HFFc6 (cell line): ENCODE measurements at places on chromosomes 5 and 9.

- DNase-seq, result no peak
These were observed 103.3 kb downstream of the FBXL17 start for GRCh38 chr5:108278285-108279240.

- DNase-seq, result no peak
These were observed 7.3 kb downstream of the PPP3R2 start for GRCh38 chr9:101587332-101588043.

GRCh38 chr5:159286420-159287035 lies 23.4 kb downstream of the UBLCP1 start:
- peak; percentile 20 for DNase-seq

GRCh38 chr5:158465086-158465972 lies 606.4 kb upstream of the CLINT1 start:
- DNase-seq, result no peak

DNA sequence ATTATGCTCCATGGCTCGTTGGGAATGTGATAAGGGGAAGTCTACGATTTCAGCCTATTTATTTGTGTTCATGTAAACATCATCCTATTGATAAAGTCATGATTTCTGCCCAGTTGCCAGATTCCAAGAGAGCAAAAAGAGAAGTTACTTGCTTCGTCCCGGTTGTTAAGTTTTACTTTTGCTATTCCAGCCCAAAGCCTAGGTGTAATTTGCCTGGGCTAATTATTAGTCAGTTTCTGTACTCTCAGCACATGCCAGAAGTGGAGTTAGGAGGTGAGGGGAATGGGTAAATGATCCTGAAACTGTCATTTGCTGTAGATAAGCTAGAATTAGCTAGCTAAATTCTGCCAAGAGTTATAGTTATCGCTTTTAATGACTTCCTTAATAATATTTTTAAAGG lies 4.5 kb upstream of the ANKH start:
- no peak for DNase-seq

DNA sequence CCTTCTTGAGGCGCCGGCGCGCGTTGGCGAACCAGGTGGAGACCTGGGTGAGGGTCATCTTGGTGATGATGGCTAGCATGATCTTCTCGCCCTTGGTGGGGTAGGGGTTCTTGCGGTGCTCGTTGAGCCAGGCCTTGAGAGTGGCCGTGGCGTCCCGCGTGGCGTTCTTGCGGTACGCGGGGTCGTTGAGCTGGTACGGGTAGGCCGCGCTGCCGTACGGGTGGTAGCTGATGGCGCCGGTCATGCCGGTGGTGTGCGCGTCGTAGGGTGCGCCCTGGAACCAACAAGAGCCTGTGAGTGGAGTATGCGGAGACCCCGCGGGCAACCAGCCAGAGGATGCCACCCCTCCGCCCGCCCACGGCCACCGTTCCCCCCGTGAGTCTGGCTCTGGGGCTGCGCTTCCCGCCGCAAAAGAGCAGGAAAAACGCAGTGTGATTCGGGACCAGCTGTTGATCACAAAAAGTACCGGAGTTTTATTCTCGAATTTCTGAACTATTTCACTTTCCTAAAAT lies 1.9 kb downstream of the IRX2 start:
- no peak for DNase-seq

DNA sequence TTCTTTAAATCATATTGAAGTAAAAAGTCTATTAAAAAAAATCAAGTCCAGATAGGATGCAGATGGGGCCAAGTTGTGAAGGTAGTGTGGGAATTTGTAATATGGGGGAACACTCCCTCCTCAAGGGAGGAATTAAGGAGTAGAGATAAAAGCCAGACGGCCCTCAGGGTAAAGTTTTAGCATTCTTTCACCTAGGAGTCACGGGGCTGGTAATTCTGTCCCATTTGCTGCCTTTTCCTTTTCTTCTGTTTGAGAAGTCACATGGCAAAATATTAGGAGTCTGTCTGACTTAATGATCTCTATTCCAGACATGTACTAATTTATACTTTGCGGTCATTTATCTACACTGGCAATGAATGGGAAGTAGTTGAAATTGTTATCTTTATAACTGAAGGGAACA lies 61.9 kb downstream of the SNX24 start:
- peak; percentile 56 for DNase-seq

GRCh38 chr5:168002116-168002515 lies 289.3 kb upstream of the WWC1 start:
- no peak for DNase-seq

- DNase-seq, result no peak
These were observed 108.8 kb downstream of the PDE8B start for GRCh38 chr5:77319117-77319804.

DNA sequence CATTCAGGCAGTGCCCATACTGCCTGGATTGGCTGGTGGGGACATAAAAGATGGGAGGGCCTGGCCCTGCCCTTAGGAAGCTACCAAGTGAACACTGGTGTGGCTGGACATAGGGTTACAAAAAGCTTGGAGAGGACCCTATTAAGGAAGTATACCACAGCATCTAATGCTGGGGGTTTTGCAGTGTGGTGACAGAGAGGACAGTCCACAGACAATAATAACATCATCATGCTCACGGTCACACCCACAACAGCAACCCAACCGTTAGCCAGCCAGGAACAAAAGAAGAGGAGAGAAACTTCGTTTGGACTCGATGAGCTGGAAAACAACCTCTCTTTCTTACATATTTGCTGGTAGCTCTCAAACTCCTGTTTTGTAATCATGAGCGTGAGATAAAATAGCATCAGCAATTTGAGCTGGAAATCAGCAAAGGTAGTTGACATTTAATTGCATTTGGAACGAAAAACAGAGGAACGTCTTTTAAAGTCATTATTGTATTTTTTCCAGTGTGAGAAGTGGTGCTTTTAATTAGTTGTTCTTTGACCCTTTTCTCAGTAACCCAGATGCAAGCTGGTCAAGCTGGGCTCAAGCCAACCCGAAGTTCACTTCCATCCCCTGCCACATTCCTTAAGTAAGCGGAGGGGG lies 73.4 kb downstream of the NSG2 start:
- DNase-seq, result no peak

GRCh38 chr5:141889282-141889871 lies 11.2 kb upstream of the PCDH1 start:
- no peak for DNase-seq

GRCh38 chr9:129221233-129221632 lies 43.2 kb upstream of the IER5L start:
- no peak for DNase-seq

GRCh38 chr9:89435071-89435823 lies 62.7 kb downstream of the SEMA4D start:
- no peak for DNase-seq

DNA sequence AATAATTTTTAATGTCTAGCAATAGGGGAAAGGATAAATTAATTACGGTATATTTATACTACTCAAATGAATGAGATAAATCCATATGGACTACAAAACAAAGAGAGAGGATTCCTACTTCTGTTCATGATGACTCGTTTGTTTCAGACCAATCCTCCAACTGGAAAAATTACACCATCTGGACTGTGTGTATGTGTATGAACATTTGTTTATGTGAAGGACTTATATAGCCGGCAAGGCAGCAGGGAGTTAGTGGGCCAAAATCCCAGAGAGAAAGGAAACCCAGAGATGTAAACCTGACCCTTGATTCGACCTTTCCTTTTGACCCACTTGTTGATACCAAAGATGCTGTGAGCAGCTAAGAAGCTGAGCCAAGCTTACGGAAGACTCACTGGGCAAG lies 20.1 kb downstream of the PDE6A start:
- DNase-seq, result no peak

GRCh38 chr9:104866191-104866590 lies 61.8 kb downstream of the ABCA1 start:
- DNase-seq, result peak; percentile 23

- no peak for DNase-seq
These were observed 127.3 kb upstream of the NR4A3 start for GRCh38 chr9:99694393-99694792.

- DNase-seq, result no peak
These were observed 93.3 kb downstream of the SLF1 start for GRCh38 chr5:94711785-94712184.

- DNase-seq, result peak; percentile 6
These were observed 585.7 kb downstream of the ACTL7B start for GRCh38 chr9:108270051-108270450.

- DNase-seq, result no peak
These were observed 125.9 kb downstream of the KCNIP1 start for GRCh38 chr5:170629566-170630175.

GRCh38 chr5:129384193-129384592 lies 75.9 kb upstream of the ADAMTS19 start:
- no peak for DNase-seq

DNA sequence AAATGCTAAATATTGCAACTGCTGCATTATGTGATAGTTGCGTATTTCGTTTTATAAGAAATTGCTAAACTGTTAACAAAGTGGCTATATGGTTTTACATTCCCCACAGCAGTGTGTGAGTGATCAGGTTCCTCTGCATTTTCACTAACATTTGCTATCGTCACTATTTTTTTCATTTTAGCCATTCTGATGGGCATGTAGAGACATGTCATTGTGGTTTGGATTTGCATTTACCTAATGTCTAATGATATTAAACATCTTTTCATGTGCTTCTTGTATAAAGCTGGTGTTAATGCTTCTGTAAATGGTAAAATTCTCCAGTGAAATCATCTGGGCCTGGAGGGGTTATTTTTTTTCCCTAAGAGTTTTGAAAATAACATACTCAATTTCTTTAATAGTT lies 61.6 kb downstream of the ERCC6L2 start:
- no peak for DNase-seq

- DNase-seq, result no peak
These were observed 713 bp downstream of the MOB3B start for GRCh38 chr9:27528886-27529315.

DNA sequence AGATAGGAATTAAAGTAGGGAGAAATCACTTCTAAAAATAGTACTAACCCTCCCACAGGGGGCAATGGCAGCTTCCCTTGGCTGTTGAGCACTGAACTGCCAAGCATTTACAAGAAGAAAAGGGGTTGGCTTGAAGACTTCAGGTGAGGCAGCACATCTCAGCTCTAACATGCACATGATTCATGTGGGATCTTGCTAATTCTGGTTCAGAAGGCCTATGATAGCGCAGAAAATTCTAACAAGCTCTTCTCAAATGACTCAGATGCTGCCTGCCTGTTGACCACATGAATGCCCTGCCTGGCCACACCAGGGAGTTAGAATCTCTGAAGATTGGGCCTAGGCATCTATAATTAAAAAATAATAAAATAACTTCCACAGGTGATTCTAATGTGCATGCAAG lies 22.6 kb downstream of the CD180 start:
- peak; percentile 6 for DNase-seq

GRCh38 chr9:113738496-113738892 lies 137.6 kb upstream of the ZNF618 start:
- no peak for DNase-seq

- no peak for DNase-seq
These were observed 487.5 kb upstream of the SGCD start for GRCh38 chr5:155839251-155840037.

GRCh38 chr5:74722271-74722670 lies 37.2 kb downstream of the HEXB start:
- no peak for DNase-seq

GRCh38 chr5:131649161-131649560 lies 14.1 kb upstream of the RAPGEF6 start:
- DNase-seq, result peak; percentile 44

DNA sequence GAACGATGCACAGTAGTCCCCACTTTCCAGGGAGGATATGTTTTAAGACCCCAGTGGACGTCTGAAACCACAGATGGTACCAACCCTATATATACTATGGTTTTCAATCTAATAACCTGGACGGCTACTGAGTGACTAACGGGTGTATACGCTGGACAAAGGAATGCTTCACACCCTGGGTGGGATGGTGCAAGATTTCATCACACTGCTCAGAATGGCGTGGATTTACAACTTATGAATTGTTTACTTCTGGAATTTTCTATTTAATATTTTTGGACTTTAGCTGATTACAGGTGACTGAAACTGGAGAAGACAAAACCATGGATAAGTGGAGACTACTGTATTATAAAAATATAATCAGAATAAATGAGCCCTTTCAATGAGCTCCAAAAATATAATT lies 147.6 kb upstream of the TRIM32 start:
- no peak for DNase-seq

GRCh38 chr5:144598451-144599068 lies 427.9 kb downstream of the KCTD16 start:
- DNase-seq, result no peak

DNA sequence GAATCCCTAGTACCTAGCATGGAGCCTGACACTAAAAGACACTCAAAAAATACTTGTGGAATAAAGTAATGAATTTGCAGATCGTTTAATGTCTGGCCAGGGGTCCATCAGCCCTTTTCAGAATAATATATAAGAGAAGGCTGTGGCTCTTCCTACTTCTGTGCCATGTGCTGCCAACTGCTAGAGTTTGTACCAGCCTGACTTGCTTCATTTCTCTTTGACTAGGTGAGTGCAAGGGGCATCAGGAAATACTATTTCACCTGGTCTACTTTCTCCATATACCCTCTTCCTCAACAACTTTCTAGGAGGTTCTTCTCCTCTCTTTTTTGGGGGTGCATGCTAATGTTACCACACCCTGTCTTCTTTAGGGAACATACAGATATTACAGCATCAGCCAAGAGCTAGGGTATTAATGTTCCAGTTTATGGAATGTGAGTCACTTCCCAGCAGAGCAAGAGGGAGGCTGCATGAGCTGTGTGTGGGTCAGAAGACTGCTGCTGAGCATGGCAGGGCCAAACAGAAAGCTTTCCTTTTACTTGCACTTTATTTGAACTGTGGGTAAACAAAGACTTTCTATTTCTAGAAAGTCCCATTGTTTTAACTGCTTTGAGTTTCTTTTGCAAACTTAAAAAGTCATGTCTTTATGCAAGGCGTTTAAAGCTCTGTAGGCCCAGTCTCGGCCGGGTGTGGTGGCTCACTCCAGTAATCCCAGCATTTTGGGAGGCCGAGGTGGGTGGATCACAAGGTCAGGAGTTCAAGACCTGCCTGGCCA lies 158.9 kb downstream of the ADAMTSL1 start:
- DNase-seq, result peak; percentile 80

DNA sequence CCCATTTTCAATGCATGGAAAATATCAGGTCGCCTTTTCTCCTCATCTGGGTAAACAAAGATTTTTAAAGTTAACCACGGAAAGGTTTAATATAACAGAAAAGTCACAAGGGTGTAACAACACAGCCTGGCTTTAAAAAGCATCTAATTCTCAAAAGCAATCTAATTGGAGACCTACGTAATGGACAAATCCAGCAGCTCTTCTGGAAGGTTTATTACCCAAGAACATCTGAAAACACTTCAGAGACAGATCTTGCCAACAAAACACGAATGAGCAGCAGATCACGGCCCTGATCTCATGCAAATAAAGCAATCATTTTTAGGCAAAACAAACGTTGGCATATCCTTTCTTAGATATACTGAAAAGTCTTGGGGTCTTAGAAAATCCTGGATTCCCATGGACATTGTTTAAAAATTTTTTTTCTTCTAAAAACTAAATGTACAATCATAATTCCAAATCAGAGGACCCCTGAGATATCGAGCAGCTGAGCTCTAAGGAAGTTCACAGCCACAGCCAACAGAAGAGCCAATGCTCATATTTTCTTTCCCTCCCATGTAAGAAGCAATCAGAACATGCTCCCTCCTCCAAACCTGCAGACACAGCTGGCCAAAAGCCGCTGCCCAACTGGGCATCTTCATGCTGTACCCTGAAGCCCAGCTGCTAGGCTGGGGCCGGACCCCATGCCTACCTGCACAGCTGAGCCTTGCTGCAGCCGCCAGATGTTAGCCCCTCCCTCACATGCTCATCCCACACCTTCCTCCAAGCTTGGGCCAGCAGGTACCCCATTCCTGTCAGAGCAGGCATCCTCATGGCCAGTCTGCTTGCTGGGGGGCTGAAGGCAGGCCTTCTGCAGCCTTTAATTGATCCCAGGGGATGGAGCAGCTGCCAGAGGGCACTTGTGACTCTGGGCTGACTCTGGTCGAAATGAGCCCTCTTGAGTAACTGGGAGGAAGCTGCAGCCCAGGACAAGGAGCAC lies 11.2 kb downstream of the ANKS6 start:
- no peak for DNase-seq
